ENCODE measurements at places on chromosomes 5 and 9.

- no peak for DNase-seq
Observed at GRCh38 chr5:136811551-136811950, 446.2 kb upstream of the TRPC7 start.

GRCh38 chr9:137111788-137112563 is 2.6 kb downstream of the DPP7 start:
- no peak for DNase-seq

GRCh38 chr5:19241690-19242089 is 746.3 kb downstream of the CDH18 start:
- DNase-seq, result no peak

DNA sequence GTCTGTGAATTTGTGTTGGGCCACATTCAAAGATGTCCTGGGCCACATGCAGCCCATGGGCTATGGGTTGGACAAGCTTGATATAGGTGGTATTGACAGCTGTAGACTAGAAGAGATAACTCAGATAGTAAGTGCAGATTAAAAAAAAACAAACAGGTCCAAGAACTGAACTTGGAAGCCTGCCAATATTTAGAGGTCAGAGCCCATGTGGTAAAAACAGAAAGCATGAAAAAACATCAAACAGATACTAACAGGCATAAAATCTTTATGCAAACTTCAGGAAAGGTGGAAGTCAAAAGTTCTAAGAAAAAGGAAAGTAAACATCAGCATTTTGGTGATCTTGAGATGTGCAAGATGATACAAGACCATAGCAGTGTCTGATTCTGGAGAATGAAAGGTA is 155.1 kb upstream of the NR4A3 start:
- peak; percentile 10 for DNase-seq

DNA sequence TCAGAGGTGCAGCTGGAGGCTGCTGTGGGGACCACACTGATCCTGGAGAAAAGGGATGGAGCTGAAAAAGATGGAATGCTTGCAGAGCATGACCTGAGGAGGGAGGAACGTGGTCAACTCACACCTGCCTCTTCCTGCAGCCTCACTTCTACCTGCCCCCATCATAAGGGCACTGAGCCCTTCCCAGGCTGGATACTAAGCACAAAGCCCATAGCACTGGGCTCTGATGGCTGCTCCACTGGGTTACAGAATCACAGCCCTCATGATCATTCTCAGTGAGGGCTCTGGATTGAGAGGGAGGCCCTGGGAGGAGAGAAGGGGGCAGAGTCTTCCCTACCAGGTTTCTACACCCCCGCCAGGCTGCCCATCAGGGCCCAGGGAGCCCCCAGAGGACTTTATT is 5.9 kb upstream of the SLC6A7 start:
- DNase-seq, result no peak

DNA sequence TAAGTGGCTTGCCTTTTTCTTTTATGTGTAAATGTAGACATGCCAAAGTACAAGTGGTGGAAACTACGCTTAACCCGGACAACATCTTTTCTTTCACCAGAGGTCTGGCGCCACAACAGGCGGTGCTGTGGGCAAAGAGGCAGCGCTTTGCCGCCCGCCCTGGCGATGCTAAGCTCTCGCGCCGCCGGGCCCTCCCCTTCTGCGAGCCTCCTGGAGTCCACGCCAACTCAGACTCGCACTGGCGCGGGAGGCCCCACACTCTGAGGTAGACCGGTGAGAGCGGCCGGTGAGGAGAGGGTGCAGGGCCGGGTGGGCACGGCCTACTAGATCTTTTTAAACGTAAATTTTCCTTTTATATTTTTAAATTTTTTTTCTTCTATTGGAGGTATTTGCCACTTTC is 2253.1 kb upstream of the C9orf72 start:
- no peak for DNase-seq

- DNase-seq, result no peak
Observed at GRCh38 chr5:72187388-72188075, 80.3 kb downstream of the MAP1B start.

DNA sequence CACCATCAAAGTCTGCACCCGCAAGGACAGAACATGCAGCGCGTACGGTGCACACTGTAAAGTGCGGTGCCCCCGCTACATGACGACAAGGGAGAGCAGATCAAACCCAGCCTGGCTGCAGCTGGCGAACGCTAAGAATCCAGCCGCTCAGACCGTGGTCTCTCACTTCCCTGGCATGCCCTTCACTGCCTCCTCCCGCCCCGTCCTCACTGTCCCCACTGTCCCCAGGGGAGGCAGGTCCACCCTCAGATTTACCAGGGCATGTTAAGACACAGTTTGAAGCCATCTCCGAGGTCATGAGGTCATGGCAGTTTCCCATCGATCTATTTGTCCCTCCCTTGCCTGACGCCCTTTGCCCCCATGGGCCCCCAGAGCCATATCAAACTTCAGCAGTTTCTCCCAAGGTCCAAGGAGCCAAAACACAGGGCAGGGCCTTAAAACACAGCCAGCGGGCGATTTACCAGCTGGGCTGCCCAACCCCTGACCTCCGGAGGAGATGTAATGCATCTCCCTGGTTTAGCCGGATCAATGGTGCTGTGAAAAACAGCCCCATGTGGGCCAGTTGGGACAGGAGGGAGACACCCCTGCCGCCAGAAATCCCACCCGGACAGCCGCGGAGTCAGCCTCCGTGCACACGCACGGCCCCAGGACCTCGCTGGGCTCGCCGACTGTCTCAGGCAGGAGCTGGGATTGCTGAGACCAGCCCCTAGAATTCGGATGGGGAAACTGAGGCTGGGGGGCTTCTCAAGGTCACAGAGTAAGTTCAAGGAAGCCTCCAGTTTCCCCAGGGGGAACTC is 52.3 kb upstream of the FUBP3 start:
- no peak for DNase-seq

DNA sequence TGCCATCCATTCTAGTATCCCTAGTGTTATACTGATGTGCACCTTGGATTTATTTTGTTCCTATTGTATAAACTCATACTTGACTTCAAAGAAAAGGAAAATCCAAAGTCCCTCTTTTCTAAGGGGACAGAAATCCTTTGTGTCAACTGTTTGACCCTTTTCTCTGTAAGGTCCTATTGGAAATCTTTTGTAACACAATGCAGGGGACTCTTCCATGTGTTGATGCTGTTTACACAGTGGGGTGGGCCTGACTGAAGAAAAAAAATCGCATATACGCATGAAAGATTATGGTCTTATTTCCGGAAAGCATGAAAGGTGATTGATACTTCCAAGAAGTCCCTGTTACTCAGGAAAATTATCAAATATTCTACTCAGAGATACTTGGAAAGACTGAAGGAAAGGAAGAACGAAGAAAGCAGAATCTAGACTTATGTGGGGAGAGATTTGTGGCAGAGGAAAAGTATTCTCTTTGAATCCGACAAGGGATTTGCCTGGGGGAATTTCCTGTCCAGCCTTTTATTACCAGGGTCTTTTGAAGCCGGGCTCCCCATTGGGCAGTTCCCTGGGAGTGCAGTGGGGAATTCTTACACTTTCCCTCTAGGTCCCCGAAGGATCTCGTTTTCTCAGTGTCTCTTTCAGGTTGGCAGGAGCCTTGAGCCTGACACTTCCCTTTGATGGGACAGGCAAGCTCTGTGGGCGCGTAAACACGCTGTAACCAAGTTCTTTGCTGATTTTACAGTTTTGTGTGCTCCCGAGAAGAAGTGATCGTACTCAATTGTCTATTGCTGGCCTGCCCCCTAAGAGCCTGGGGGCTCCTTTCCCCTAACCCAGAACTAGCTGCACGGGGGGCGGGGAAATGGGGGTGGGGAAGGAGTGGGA is 779 bp upstream of the VCAN start:
- DNase-seq, result no peak
